ENCODE measurements at places on chromosomes 7 and 10.

DNA sequence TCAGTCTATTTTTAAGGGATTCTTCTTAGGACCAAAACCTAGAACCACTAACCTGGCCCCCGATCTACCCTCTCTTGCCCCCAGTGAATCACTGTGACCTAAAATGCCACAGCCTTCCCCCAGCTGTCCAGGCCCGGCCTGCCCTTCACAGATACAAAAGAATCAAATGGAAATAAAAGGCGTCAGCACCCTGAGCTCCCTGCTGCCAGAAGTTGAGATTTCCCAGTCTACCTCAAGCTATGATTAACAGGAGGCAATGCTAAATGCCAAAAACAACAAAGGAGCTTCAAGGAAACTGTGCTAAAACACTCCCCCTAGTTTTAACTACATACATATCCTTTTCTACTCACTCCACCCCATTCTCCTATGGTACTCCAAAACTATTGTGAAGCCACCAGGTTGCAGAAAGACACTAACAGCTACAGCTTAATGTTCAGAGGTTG lies 67.8 kb downstream of the GSAP start:
- DNase-seq, result no peak

GRCh38 chr10:131824371-131825149 lies 76.2 kb upstream of the PPP2R2D start:
- DNase-seq, result no peak

- DNase-seq, result no peak
Measured at GRCh38 chr7:106966121-106966520, 78.4 kb upstream of the PRKAR2B start.

GRCh38 chr10:124731551-124731950 lies 12.6 kb downstream of the FAM53B start:
- DNase-seq, result no peak

DNA sequence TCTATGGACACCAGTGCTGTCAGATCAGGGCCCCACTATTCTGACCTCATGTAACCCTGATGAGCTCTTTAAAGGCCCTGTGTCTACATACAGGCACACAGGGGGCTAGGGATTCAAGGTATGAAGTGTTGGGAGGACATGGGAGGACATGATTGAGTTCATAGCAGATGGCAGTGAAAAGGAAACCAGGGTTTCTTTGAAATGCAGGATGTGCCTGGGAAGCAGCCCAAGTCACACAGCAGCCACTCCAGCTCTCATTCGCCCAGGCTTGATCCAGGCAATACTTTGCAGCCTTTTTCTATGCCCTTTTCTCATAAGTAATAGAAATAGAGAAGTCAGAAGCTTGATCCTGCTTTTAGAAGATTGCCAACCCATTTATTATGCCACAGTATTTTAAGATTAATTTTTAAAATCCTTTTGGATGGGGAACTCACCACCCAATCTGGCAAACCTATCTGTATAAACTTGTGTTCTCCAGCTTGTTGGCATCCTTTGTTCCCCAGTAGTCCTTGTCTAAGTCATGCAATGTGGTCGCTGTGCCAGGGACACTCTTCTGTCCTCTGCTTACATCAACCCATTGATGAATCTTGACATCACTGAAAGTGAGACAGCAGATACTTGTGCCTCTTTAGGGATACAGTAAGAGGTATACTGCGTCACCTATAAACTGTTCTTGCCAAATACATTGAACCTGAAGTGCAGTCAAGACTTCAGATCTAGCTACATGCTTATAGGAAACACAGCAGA lies 95.0 kb downstream of the TAF3 start:
- DNase-seq, result no peak

DNA sequence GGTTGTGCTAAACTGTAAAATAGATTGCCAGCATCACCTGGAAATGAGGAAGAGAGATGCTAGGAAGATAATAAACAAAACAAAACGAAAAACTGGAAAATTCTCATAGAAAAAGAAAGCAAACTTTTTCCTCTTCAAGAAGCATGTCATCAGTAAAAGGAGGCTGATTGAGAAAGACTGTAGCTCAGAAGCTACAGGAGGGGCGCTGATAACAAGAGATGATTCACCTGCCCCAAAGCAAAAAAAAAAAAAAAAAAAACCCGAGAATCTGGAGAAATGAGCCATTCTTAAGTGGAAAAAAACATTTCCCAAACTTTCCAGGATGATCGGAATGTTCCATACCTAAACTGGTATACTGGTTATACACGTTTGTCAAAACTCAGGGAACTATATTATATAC lies 130.5 kb upstream of the C1QL3 start:
- DNase-seq, result no peak

DNA sequence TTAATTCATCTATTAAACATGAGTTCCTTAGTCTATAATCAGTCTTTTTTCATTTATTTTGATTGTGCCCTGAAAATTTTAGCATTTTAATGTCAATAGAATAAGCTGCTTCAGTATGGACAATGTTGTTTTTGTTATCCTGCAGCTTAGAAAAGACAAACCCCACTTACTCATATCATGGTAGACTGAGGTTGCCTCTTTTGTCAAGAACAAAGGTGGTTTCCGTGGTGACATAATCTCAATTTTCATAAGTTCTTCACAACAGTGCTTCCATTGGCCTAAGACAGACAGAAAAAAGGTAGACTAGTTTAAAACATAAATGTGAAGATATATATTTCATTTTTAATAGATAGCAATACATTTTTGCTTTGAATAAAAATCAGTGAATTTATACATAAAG lies 69.1 kb downstream of the RTKN2 start:
- DNase-seq, result no peak

DNA sequence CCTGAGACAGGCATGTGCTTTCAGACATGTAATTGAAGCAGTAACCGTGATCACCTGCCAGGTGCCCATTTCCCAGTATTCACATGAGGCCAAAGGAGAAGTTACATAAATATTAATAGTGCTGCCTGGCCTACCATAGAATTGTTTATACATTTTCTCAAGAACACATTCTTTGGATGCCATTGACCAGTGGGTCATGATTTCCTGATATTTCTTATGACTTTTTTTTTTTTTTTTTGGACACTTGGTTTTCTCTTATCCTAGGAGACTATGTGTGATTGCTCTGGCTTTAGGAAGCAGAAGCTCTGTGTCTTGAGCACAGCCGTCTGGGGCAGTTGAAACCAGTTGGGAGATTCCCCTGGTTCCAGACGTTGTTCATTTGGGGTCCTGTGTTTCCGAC lies 143.9 kb upstream of the NPS start:
- no peak for DNase-seq

- no peak for DNase-seq
Measured at GRCh38 chr7:46059308-46060020, 138.4 kb upstream of the IGFBP3 start.

GRCh38 chr7:79876848-79877252 lies 257.8 kb upstream of the GNAI1 start:
- no peak for DNase-seq

DNA sequence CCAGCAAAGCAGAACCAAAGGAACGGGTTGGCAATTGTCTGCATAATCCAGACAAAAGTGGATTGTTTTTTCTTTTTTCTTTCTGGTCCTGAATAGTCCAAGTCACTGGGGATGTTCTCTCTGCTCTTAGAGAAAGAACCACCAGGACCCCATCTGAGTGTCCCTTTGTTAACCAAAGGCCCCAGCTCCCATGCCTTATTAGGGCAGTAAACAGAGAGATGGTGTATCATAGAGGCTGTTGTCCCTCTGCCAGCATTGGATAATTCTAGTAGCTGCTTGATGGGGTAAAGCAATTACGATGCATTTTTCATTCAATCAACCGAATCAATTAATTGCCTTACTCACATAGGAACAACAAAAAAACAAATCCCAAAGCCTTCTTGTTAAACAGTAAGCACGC lies 213.0 kb downstream of the BUB3 start:
- no peak for DNase-seq

DNA sequence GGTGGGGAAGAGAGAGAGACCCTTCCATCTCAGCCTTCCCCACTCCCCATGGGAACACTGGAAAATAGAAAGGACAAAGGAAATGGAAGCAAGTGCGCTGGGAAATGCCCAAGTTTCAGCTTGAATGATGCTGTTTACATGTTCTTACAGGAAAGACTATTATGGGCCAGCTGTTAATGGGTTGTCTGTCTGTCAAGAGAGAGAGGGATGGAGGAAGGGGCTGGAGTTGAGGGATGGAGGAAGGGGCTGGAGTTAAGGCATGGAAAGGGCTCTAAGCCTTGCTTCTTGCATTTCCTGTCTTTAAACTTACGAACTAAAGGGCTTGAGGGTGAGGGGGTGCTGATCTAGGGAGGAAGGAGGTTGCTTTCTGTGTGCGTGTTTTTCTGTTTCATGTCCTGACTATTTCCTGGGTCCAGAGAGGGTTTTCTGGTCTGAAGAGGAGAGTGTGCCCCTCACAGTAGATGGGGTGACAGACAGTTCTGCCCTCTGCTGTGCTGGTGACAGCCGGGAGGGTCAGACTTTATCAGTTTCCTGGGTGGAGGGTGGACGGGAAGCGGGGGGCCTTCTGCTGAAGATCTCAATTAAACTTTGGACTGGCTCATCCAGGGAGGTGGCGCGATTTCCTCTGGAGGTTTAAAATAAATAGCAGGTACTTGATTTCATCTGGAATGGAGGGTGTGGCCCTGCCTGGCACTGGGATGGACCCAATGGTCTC lies 30.5 kb downstream of the GRK5 start:
- no peak for DNase-seq

- DNase-seq, result no peak
Measured at GRCh38 chr7:3981281-3981680, 680.2 kb downstream of the SDK1 start.

DNA sequence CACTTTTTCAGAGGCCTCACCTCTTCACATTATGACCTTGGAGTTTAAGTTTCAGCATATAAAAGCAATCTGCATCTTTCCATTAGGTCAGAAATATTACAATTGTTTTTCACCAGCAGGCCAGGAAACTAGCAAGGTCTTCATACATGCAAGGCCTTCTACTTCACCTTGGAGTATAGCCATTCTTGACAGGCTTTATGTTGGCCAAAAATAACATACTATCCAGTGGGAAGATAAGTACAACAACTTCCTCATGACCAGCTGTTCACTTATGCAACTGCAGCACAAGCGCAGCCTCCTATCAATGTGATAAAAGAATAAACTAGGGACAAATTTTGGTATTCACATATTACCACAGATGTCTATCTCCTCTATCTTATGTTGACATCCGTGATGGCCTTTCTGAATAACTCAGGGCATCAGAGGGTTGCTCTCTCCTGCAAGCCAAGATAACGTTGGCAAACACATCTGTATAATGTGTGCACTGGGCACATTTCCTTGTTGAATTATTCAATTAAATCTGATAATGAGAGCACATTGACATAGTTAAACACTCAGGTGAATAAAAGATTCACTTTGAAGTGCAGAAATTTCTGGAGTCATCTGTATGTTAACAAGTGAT lies 239.8 kb downstream of the FZD1 start:
- DNase-seq, result peak; percentile 80

- DNase-seq, result no peak
Measured at GRCh38 chr7:70646536-70647248, 485.3 kb upstream of the GALNT17 start.

DNA sequence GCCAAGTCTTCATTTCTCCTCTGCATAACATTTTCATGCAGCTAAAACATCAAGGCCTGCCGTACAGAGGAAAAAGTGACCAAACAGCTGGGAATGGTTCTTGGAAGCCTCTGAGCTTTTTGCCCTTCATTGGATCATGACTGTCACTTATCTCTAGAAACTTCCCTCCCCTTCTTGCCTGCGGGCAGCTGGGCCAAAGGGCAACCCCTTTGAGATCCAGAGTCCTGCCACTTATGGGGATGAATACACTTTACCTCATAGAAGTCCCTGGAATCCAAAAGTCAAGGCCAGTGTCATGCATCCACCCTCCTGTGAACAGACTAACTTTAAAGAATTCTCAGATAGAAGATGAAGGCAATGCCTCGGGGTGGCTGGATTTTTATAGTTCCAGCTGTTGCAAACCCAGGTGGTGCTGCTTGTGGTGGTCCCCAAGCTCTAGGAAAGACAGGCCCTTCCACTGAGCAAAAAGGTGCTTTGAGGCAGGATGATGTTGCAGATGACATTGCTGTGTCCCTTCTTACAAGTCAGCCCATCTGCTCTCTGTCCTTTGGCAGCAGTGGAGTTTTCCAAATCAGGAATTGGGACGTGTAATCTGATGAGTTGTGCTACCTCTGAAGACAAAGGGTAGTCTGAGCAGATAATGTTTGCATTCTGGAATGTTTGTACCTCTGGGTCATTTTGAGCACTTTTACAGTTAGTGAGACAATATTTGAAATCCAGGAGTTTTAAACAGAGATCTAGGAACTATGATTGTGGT lies 64.2 kb downstream of the LRMDA start:
- no peak for DNase-seq

- no peak for DNase-seq
Measured at GRCh38 chr7:96320442-96320841, 1.5 kb downstream of the SLC25A13 start.

GRCh38 chr7:34389332-34390078 lies 268.5 kb upstream of the NPSR1 start:
- no peak for DNase-seq

GRCh38 chr7:104961821-104962220 lies 52.2 kb upstream of the KMT2E start:
- no peak for DNase-seq

- DNase-seq, result no peak
Measured at GRCh38 chr7:76267107-76267893, 35.2 kb upstream of the HSPB1 start.

GRCh38 chr7:2299870-2300512 lies 14.2 kb downstream of the SNX8 start:
- DNase-seq, result no peak

- no peak for DNase-seq
Measured at GRCh38 chr10:34223658-34224057, 591.4 kb downstream of the PARD3 start.

DNA sequence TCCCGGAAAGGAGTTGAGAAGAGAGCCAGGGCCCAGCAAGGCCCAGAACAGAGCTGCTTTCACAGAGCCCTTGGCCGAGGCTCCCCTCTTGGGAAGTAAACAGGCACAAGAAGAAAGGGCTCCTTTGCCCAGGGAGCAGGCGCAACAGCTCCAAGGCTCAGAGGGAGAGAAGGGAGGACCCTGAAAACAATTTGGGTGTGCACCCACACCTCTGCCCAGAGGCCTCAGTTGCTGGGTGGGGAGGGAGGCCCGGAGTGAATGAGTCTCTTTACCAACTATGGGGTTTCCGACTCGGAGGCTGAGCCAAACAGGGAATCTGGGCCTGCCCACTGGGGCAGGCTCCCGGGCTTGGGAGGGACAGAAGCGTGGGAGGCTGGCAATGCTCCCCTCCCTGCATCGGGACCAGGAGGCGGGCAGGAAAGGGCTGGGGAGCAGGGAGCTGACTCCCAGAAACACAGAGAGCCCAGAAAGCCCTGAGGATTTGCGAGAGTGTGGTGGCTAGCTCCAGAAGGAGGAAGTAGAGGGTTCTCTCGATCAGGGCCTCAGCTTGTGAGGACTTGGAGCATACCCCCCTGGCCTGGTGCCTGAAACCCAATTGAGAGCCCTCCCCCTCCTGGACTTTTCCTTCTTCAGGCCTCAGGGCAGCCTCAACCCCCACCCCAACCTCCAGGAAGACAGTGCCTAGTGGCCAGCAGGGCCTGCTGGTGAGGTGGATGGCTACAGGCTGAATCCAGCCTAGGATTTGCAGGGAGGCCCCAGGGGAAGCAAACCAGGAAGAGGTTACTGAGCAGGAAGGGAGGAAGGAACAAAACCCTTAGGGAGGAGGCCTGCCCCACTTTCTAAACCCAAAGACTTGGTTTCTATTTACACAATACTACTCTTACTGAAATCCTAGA lies 6.2 kb downstream of the C10orf105 start:
- DNase-seq, result no peak

- DNase-seq, result no peak
Measured at GRCh38 chr7:140873434-140873833, 51.3 kb downstream of the BRAF start.

- no peak for DNase-seq
Measured at GRCh38 chr10:48604039-48604990, 558 bp downstream of the ARHGAP22 start.

Data from NCI-H2029 treated with DMSO at 0.1 percent for 48 hours (cell line).